ENCODE measurements at places on chromosomes 13 and 19.

DNA sequence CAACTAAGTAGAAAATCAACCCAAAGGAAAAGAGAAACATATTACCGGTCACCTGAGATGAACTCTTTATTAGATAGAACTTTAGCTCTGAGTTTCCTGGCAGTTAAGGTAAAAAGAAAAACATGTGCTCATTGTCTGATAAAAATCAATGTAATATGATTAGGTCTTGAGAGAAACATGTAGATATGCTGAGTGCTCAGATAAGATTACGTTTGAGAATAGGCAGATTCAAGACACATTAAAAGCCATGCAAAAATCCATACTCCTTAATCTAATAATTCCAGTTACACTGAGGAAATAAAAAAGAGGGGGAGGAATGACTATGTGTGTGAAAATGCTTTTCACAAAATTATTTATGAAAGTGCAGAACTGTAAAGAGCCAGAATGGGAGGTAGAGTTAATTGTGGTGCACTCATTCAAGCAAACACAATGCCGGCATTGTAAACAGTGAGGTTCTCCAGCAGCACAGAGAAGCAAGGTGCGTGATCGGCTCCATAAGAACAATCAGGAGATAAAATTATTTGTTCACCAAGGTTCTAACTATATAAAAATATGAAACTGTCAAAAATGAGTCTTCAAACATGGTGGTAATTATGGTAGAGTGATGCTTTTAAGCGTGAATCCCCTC is 88.8 kb downstream of the MBNL2 start:
- no peak for DNase-seq

DNA sequence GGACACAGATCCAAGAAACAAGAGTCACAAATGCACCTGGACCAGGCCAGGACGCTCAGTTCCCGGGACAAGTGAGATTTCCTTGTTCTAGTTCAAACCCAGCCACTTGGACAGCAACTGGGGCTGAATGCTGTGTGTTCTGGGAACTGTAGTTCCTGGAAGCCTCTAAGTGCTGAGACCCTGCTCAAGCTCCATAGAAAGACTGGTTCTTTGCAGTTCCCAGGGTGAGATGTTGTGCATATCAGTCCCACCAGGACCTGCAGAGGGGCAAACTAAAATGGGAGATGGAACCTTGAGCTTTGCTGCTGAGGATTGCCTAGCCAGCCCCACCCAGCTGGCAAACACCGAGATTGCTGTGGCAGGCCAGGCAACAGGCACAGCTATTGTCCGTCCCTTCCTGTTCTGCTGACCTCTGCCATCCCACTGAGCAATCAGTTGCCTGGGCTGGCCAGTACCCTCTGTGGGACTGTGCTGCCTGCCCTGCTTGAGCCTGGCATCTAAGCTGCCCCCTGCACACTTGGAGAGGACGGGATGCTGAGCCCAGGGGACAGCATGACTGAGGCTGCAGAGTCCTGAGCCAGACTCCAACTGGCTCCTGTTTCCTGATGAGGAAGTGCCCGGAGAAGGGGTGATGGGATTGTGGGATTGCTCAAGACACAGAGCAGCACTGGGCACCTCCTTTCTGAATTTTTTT is 1.4 kb upstream of the GIPC1 start:
- DNase-seq: no peak

- DNase-seq: no peak
These were observed 10.3 kb upstream of the HSPH1 start for GRCh38 chr13:31172001-31172400.

DNA sequence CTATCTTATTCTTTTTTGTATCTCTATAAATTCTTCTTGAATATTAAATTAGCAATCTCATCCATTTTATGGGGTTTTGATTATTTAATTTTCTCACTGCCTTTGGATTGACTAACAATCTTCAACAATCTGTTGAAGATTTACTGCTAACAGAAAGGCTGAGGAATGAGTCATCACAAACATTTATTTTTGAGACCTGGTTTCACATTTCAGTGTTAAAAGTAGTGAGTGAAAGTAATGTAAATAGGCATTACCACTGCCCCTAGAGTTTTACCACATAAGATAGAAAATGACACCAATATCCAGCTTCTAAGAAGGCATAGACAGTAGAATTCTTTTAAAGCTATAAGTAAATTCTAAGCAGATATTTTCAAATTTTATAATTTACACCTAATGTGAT is 472.8 kb downstream of the OLFM4 start:
- DNase-seq: no peak

GRCh38 chr13:63367522-63368198 is 1952.0 kb upstream of the PCDH20 start:
- DNase-seq: no peak

DNA sequence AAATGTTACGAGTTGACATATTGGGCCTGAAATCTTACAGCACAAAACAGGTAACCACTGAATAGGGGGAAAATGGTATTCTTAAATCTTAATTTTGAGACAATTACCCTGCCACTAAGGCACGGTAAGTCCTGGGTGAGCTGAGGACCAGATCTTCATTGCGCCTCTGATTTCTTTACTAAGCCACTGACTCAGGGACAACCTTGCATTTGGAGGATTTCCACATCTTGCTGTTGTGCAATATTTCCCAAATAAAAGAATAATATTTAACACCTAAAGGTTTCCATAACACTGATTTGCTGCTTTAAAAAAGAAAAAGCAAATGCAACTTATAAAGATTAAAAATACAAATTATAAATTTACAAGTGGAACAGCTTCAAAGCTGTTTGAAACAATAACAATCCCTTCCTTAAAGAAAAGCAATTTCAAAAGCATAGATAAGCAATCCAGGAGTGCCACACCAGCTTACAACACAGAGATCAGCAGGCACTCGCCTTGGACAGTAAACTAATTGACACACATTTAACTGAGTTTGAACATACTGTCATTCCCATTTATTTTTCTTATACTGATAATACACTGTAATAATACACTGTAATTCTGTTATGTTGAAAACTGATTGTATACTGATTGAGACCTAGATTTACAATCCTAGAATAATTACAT is 79.6 kb upstream of the DOCK9 start:
- DNase-seq: no peak

DNA sequence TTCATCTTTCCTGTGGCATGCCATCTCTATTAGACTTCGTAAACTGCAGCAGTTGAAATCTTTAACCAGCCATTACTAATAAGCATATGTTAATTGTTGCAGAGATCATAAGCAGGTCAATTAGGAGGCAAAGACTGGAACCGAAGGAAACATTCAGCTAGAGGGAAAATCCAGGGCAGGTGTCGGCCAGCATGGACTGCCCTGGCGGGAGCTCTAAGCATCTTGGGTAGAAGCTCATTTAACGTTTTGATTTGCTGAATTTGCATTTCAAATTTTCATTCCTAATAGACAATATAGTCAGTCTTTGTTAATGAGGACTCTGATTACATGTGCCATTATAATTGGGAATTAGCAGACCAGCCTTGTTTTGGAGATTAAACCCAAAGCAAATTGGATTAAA is 238.6 kb downstream of the POU4F1 start:
- DNase-seq: peak; percentile 56

- DNase-seq: no peak
These were observed 1073.4 kb downstream of the PCDH17 start for GRCh38 chr13:58704953-58705352.

GRCh38 chr19:4052114-4052992 is 14.3 kb downstream of the ZBTB7A start:
- DNase-seq: no peak

- DNase-seq: no peak
These were observed 38.7 kb upstream of the ZNF536 start for GRCh38 chr19:30333291-30334065.

DNA sequence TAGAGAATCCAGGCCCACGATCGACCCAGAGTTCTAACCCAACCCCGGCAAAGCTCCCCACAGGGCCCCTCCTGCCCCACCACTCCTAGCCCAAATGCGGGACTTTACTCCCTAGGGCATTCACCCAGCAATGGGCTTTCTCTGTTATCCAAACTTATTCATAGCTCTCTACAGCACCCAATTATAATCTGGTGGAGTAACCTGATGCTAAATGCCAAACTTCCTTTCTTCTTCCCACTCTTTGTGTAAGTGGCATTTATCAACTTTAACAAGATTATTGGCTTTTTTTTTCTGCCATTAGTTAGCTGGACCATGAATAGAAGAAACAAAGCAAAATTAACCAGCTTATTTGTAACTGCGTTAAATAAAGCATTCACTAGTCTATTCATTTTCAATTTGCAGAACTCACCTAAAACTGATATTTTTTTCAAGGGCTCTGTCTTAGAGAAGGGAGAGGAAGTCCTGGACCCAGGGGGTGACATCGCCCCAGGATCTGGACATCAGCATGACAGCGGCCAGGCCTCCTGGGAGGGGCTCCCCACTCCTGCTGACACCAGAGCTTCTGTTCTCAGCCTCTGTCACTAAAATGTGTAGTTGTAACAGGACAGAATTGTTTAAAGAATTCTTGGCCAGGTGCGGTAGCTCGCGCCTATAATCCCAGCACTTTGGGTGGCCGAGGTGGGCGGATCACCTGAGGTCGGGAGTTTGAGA is 1.5 kb downstream of the FAM124A start:
- DNase-seq: no peak

- no peak for DNase-seq
These were observed 10.8 kb downstream of the PRR36 start for GRCh38 chr19:7863157-7863970.

DNA sequence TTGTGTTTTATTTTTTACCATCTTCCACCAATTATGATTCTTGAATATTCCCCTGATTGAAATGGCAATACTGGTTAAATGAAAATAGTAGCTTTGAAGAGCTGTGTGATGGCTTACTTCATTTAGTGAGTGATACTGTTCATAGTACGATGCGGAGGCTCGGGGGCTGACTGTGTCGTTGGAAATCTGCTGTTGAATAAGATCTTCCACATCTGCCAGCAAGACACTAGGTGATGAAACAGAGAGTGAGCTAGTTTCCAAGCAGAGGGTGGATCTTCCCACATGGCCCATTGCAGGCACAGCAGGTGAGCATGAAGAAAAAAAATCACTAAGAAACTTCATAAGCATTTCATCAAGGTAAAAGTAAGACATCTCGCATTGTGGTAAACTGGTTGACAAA is 22.5 kb downstream of the CPB2 start:
- DNase-seq: no peak

DNA sequence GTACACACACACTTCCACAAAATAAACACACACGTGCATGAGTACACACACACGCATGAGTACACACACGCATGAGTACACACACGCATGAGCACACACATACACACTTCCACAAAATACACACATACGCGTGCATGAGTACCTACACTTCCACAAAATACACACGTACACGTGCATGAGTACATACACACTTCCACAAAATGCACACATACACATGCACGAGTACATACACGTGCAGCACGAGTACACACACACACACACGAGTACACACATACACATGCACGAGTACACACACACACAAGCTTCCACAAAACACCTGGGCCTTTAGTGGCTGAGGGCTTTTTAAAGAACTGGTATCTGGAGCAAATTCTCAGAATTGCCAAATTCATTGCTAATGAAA is 619.3 kb downstream of the GPC5 start:
- DNase-seq: no peak

DNA sequence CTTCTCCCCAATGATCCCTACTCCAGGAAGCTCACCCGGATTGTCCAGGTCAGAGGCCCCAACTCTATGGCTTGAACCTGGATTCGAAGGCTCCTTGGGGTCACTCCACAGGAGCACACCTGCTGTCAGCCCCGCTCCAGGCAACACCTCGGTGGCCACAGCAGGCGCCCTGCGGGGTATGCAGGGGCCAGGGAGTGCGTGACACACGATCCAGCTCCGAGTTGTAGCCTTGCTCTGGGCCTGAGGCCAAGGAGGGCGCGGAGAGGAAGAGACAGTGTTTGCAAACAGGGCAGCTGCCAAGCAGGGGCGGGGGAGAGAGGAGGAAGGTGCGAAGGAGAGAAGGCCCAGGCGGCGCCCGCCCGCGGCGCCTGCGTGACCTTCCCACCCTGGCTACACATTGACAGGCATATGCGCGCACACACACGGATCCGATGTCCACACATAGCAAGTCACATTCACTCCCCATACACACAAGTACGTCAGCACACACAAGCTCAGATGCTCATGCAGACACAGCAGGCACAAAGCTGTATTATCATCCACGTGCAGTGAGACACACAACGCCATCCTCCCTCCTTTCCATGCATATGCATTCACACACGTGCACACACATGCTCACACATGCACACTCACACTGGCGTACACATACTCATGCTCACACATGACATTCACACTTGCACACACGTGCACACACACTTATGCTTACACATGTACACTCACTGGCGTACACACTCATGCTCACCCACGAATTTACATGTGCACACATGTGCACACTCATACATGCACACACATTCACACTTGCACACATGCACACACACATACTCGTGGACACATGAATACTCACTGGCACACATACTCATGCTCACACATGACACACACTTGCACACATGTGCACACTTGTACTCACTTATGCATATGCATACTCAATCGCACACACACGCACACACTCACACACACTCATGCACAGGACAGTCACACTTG is 10.4 kb downstream of the SBK2 start:
- peak; percentile 20 for DNase-seq

GRCh38 chr19:45515081-45515624 is 7.9 kb downstream of the VASP start:
- no peak for DNase-seq

DNA sequence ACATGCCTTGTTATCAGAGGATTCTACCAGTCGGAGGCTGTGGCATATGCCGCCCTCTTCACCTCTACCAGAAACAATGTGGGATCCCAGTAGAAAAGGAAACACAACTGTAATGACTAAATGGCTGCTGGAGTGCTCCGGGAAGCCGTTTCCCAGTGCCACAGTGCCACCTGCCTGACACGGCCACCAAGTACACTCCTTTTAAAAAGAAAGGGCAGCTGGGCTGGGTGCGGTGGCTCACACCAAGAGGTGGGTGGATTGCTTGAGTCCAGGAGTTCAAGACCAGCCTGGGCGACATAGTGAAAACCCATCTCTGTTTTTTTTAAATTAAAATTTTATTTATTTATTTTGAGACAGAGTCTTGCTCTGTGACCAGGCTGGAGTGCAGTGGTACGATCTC is 67.3 kb downstream of the TRPM4 start:
- peak; percentile 57 for DNase-seq

DNA sequence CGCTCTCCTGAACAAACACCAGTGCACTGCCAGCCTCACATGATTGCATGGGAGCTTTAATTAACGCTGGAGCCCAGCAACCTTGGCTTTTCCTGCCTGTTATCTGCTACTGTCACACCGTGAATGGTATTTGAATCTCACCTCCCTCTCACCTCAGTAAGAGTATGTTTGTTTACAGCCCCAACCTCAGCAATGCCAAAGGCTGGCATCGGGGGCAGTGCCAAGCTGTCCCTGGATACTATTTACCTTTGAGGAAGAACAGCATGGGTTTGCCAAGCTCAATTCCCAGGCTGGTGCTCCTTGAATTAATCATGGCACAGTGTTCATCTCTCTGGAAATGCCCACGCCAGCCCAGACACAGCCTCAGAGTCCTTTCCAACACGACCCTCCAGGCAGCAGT is 57.2 kb upstream of the SERPINE3 start:
- DNase-seq: no peak
